Endothelial cell of coronary artery (primary cell): ENCODE measurements at places on chromosomes 6 and 20. TPM values are rescaled to one million over a fixed set of nuclear protein-coding genes. Genes with fewer than 3 reads are reported as not detected.

HLA-DPB1 gene
- 6.3 and 9.2 TPM in 2 replicates for total RNA-seq

ZSCAN23 gene
- 0.18 and 1.9 TPM in 2 replicates for total RNA-seq

TRIM10 gene
- total RNA-seq, result not detected in 2 replicates

ADNP gene
- total RNA-seq, result 23.8 and 32.2 TPM in 2 replicates

ZNF165 gene
- 0.19 and 0.36 TPM in 2 replicates for total RNA-seq

TSBP1 gene
- under 0.01 TPM in 1 of 2 replicates, not detected in the other for total RNA-seq

MOCS1 gene
- 9.3 and 14.7 TPM in 2 replicates for total RNA-seq

CRIP3 gene
- not detected in 2 replicates for total RNA-seq

C6orf163 gene
- 2.1 TPM in 2 replicates for total RNA-seq

SYNCRIP gene
- 68.6 and 72.8 TPM in 2 replicates for total RNA-seq

CLDN20 gene
- not detected in 2 replicates for total RNA-seq

EDN3 gene
- not detected in 2 replicates for total RNA-seq

OTOR gene
- total RNA-seq, result not detected in 2 replicates

DEF6 gene
- 0.28 and 0.36 TPM in 2 replicates for total RNA-seq

WFDC5 gene
- not detected in 2 replicates for total RNA-seq

RPS10 gene
- 2,279 and 2,456 TPM in 2 replicates for total RNA-seq

TRIM31 gene
- total RNA-seq, result not detected in 2 replicates

RAET1L gene
- not detected in 2 replicates for total RNA-seq

SLC35F1 gene
- not detected in 2 replicates for total RNA-seq

FHL5 gene
- not detected in 2 replicates for total RNA-seq

TREM1 gene
- not detected in 2 replicates for total RNA-seq

GSTA1 gene
- total RNA-seq, result not detected in 2 replicates

TINAG gene
- total RNA-seq, result 0.09 TPM in 1 of 2 replicates, not detected in the other

APMAP gene
- total RNA-seq, result 88.4 and 114 TPM in 2 replicates

GNAS-AS1 gene
- 0.27 and 0.85 TPM in 2 replicates for total RNA-seq

NKAIN4 gene
- not detected in 2 replicates for total RNA-seq

IPCEF1 gene
- total RNA-seq, result 0.09 TPM in 1 of 2 replicates, not detected in the other

LPA gene
- not detected in 2 replicates for total RNA-seq

DSP gene
- total RNA-seq, result under 0.01 and 10.5 TPM in 2 replicates

ESF1 gene
- 15.6 and 16.8 TPM in 2 replicates for total RNA-seq

MAS1 gene
- not detected in 2 replicates for total RNA-seq

SSTR4 gene
- total RNA-seq, result not detected in 2 replicates

CALHM5 gene
- 8.4 and 8.5 TPM in 2 replicates for total RNA-seq

KCNK16 gene
- total RNA-seq, result not detected in 2 replicates

C6orf58 gene
- total RNA-seq, result 0.18 TPM in 1 of 2 replicates, not detected in the other
